ENCODE measurements at places on chromosomes 2 and 18.
A peak's percentile ranks its signal among the peaks of the same experiment; 100 is the strongest.

- no peak for DNase-seq
Observed at GRCh38 chr2:40466935-40467572, 15.2 kb upstream of the SLC8A1 start.

DNA sequence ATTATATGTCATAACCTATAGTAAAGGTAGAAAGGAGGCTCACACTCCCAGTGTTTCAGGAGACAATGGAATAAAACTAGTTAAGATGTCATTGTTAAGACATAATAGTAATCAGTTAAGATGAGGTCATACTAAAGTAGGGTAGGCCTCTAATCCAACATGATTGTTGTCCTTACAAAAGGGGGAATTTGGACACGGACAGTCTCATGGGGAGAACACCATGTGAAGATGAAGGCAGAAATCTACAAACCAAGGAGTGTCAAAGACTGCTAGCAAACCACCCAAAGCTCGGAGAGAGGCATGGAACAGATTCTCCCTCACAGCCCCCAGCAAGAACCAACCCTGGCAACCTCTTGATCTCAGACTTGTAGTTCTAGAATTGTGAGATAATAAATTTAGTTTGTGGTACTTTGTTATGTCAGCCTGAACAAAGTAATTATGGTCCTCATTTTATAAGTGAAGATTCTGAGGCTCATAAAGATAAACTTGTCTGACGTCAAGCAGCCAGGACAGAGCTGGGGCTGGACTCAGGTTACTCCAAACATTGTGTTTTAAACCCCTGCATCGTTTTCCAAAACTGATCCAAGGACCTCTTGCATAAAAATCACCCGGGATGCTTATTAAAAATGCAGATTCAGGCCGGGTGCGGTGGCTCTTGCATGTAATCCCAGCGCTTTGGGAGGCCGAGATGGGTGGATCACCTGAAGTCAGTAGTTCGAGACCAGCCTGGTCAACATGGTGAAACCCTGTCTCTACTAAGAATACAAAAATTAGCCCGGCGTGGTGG lies 47.8 kb downstream of the CCDC195 start:
- DNase-seq = no peak

- no peak for DNase-seq
Observed at GRCh38 chr2:134975281-134976009, 56.8 kb downstream of the CCNT2 start.

DNA sequence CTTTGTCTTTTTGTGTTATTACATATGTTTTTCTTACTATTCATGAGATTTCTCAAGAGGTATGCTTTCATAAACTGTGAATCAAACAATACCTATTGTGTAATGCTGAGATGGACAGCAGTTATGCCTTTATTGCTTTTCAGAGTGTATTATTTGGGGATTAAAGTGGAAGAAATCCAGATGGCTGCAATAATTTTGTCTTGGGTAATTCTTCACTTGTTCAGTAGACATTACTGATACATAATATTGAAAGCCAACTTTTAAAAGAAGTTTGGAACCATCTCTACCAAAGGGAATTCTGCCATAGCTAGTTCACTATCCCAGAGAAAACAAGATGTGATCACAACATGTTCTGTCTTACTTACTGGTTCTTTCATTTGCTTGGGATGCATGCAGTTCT lies 253.4 kb upstream of the ZSWIM2 start:
- DNase-seq = no peak

DNA sequence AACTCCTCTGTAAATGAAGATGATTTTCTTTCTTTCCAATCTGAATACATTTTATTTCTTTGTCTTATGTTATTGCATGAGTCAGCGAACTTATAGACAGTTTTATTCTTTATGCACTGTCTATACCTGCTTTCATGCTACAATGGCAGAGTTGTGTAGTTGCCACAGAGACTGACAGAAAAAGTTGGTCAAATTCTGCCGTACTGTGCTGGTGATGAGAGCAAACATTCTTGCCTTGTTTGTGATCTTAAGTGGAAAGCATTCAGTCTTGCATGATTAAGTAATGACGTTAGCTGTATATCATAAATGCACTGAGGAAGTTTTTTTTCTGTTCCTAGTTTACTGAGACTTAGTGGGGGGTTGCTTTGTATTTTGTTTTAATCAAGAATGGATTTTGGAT lies 32.9 kb downstream of the ZC3H15 start:
- no peak for DNase-seq

DNA sequence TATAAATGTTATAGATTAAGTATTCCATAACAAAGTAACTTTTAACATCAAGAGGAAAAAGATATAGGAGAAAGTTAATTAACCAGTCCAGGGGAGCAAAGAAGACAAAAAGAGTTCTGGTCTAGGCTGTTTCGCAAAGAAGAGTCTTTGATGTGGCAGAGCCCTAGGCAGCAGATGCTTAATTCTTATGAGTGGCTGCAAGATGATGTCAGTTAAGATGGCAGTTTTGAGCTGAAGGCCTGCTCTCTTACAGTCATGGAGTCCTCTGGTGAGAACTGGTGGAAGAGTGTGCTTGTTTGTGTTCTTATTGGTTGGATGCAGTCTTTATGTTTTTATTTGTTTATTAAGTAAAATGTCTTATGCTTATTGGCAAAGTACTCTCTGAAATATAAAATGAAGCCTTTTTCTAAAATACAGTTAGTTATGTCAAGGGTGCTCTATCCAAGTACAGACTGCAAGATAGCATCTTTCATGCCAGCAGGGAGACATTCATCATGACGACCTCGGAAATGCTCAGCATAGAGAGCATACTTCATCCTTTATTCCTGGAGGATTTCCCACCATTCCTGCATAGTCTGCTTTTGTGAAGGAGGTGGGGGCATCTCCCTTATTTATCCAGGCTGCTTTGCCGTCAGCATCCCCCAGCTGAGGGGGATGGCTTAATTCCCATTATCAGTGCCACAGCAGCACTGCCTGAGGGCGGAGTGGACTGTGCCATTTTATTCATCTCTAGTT lies 38.9 kb upstream of the SERPINE2 start:
- DNase-seq = no peak

GRCh38 chr2:211437396-211437795 lies 881.0 kb downstream of the CPS1 start:
- DNase-seq = no peak

DNA sequence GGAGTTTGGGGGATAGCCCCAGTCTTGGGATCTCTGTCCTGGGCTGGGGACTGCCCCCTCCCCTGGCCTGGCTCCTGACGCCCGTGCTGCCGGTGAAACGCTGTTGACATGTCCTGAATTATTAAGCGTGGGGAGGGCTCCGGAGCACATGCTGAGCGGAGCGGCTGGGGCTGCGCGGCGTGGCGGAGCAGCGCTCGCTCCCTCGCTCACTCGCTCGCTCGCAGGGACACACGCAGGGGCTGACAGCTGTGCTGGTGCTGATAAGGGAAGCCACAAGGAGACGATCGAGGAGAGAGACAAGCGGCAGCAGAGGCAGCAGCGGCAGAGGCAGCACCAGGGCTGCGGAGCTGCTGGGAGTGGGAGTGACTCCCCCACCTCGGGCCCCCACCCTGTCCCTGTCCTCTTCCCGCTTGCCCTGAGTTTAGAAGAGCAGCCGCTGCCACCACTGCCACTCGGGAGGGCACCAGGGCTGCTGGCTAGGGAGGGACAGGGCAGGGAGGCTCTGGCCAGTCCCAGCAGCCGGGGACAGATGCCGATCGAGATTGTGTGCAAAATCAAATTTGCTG lies at the start of gene ASIC4:
ASIC4 (plus strand) TSS at position 287 of the 566 bp plus-strand sequence; CDS start at position 530, 243 bp downstream.
- no peak for DNase-seq

DNA sequence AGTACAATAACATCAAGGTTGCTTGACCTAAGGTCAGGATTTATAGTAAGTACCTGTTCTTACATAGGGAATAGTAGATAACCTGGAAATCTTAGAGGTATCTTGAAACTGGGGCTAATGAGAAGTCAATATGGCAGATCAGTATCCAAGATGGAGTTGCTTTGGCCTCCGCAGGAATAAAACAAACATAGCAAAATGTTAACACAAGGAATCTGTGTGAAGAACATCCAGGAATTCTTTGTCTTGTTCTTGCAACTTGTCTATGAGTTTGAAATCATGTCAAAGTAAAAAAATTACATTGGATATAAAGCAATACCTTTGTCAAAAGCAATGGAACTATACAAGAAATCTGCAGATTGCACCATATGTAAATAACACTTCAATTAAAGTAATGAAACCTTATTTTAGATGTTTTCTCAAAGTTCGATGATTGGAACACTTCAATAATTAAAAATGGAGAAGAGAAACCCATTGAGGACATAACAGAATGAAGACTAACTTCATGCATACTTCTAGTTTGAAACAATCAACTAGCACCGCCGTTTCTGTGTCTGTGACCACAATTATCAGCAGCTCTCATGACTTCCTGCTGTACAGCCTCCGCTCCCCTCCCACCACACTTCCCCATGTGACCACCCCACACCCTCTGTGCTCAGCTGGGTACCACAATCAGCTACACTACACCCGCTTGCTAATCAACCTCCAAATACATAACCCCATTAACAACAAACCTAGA lies 27.6 kb downstream of the C2orf76 start:
- peak; percentile 36 for DNase-seq

DNA sequence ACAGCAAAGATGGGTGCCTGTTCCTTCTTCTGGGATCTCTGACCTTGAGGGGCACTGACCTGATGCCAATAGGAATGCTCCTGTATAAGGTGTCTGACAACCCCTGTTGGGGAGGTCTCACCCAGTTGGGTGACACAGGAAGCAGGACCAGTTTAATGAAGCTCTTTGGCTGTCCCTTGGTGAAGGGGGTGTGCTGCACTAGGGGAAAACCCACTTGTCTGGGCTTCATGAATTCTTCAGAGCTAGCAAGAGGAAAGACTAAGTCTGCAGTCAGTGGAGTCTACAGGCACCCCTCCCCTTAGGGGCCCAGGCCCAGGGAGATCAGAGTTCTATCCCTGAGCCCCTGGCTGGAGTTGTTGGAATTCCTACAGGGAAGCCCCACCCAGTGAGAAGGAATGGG lies 550.8 kb upstream of the CHAC2 start:
- no peak for DNase-seq

- DNase-seq = peak; percentile 36
Observed at GRCh38 chr2:151238527-151239487, 22.9 kb downstream of the RBM43 start.

GRCh38 chr2:43133708-43134570 lies 92.5 kb downstream of the ZFP36L2 start:
- DNase-seq = peak; percentile 80

- DNase-seq = no peak
Observed at GRCh38 chr2:168843253-168843652, 40.8 kb downstream of the NOSTRIN start.

GRCh38 chr2:239278941-239279365 lies 121.9 kb downstream of the HDAC4 start:
- DNase-seq = no peak

- no peak for DNase-seq
Observed at GRCh38 chr2:241091734-241092445, 10.2 kb downstream of the MTERF4 start.

GRCh38 chr2:43076676-43077075 lies 149.7 kb downstream of the ZFP36L2 start:
- DNase-seq = no peak

DNA sequence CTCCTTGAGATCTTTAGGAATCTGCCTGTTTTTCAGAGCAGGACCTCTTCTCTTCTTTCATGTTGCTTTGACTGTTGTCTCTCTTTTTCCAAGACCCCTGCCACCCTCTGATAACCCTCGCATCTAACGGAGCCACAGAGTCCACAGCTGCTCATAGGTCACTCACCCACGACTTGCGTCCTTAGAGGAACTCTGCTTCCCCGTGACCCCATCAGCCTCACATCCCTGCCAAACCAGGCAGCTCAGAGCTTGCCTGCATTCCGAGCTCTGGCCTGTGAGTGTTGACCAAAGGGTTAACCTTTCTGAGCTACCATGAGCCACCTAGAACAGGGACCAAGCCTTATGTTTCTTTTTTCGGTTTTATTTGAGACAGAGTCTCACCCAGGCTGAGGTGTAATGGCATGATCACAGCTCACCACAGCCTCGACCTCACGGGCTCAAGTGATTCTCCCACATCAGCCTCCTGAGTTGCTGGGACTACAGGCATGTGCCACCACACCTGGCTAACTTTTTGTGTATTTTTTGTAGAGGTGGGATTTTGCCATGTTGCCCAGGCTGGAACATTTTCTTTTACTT lies 36.4 kb downstream of the CABLES1 start:
- DNase-seq = no peak

DNA sequence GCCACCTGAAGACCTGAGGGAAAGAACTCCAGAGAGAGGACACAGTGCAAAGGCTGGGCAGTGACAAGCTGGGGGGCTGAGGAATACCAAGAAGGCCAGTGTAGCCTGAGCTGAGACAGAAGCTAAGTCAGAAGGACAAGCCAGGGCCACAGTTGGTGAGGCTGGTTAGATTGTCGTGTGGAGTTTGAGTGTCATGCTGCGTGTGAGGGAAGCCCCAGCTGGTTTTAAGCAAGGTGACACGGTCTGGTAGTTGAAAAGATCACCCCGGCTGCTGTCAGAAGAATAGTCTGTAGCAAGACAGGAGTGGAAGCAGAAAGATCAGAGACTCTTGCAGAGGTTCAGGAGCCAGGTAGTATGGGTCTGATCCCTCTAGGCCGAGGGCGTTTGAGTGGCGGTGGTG lies 50.6 kb upstream of the RMDN2 start:
- DNase-seq = no peak

DNA sequence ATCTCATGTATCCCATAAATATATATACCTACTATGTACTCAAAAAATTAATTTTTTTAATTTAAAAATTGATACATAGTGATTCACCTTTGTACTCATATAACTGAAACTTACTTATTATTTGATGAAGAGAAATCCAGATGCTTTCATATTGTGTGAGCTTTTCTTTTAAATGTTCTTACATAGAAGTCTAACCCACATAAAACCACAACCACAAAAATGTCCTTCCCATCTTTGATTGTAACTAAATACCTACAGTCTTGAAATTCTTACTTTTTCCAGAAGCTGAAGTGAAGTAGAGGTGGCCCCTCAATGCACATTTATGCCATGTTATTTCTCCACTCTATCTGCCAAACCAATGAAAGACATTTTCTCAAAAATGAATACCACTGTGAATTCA lies 117.9 kb upstream of the COL5A2 start:
- no peak for DNase-seq

DNA sequence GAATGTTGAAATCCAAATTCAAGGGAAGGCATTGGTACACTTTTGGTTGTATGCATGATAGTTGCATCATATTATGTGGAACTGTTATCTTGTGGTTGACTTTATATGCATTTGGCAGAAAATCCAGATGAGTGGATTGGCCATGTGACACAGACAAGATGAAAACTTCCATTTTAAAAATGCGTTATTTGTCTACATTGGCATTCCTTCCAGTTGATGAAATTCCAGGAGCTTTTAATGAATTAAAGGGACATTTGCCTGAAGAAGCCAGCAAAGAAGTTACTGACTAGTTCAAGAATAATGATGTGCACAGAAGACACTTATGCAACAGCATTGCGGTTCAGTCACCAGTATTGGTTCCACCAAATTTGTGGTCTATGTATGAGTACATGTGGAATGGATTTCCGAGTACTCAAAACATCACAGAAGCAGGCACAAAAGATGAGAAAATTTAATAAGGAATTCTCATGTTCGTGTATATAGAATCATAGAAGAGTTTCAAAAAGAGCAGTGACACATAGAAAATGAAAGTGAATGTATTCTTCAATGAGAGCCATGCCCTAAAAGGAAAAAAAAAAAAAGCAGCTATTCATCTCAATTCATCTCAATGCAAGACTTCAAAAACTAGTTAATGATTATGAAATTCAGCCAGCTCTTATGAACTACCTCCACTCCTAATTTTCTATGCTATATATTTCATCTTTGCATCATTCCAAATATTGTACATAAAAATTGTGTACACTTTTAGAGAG lies 232.1 kb downstream of the RBM43 start:
- no peak for DNase-seq

GRCh38 chr2:159564081-159564480 lies 52.3 kb downstream of the BAZ2B start:
- DNase-seq = no peak

Measured in KG1 (cell line).